Osteocyte (in vitro differentiated cells): ENCODE measurements at places on chromosomes 2 and 18.

DNA sequence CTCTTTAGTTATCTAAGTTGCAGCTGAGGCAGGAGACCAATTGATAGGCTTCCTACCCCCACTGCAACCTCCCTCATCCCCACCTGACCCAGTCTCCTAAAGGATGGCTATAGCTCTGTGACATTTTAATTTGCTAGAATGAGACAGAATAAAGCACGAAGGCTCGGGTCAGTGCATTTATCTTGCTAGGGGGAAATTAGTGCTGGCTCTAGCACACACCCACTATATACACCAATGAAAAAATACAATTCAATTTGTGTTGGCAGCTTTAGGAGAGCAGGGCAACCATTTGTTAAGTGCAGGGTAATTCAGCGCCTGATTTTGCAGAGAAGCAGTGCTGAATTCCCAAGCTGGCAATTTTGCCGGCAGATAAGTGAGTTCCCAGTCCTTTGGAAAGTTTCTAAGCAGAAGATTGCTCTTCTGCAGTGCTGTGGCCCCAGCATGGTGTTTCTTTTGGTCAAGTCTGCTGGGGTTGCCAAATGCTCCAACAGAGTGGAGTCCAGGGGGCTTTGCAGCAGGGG is 346.0 kb downstream of the ALK start:
- H3K27me3 ChIP-seq, result peaks cover 5% of the 10 kb centered on the region
- H3K36me3 ChIP-seq, result no peaks in the 10 kb centered on the region
- no peaks in the 10 kb centered on the region for H3K4me1 ChIP-seq

- H3K27me3 ChIP-seq, result no peaks in the 10 kb centered on the region
- H3K36me3 ChIP-seq, result peaks cover 27% of the 10 kb centered on the region
- H3K27ac ChIP-seq, result peak overlapping the region; percentile 59
- H3K4me1 ChIP-seq, result peaks cover 27% of the 10 kb centered on the region
- H3K4me3 ChIP-seq, result no peak overlapping the region
- DNase-seq, result no peak
These were observed 20.6 kb downstream of the HTR2B start for GRCh38 chr2:231104115-231104713.

DNA sequence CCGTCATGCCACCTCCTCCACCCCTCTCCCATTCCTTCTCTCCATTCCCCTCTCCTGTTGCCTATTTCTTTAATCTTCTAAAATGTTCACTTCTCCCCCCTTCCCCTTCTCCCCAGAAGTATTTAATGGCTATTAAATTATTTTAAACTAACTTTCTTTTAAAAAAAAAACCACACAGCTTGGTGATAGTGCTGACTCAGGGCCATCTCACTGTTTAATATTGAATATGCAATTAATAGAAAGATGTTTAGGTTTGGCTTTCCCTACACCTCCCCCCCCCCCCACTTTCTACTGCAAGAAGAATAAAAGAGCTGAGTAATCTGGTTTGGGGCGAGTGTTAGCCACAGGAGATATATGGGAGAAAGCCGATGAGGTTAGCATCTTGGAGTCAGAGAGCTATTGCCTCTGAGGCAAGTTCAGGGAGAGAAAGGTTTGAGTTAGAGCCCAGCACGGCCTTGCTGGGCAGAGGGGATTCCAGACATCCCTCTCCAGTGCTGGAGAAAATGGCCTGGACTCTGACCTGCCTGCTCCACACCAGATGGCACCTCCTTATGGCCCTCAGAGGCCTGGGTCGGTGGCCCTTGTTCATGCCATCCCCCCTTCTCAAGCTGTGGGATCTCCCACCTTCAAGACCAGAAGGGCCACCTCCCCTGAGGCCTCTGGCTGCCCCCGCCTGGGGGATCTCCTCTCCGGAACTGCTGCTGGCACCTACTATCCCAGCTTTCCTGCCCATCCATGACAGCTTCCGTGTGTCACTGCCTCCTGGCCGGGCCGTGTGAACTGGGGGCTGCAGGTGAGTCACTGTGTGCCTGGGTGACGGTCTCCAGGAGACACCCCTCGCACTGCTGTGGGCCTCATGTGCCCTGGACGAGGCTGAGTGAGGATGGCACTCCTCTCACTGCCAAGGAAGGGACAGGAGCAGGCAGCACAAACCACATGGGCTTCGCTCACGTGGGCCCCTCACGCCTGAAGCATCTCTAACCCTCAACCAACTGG is 246.9 kb downstream of the CELF4 start:
- H3K36me3 ChIP-seq, result no peaks in the 10 kb centered on the region
- no peak overlapping the region for H3K4me3 ChIP-seq
- H3K4me1 ChIP-seq, result no peaks in the 10 kb centered on the region
- H3K27me3 ChIP-seq, result peaks cover 5% of the 10 kb centered on the region

DNA sequence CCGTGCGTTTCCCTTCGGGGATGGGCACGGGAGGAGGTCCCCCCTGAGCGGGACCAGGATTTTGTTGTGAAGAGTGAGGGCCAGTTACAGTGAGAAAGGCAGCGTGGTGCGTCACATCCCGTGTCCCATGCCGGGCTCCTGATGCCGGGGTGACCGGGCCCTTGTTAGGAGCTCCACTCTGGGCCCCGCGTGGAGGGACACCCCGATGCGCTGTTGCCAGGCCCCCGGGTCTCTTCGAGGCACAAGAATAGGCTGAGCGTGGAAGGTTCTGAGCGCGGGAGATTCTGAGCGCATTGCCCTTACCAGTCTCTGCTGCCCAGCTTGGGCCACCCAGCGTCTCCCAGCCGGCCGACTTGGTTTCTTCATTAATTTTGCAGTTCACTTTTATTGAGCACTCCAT is 17.6 kb downstream of the CTDP1 start:
- DNase-seq, result no peak
- H3K4me3 ChIP-seq, result no peak overlapping the region
- peaks cover 20% of the 10 kb centered on the region for H3K4me1 ChIP-seq

- H3K4me1 ChIP-seq, result peaks cover 85% of the 10 kb centered on the region
- no peak overlapping the region for H3K4me3 ChIP-seq
- H3K36me3 ChIP-seq, result peaks cover 4% of the 10 kb centered on the region
- no peak for DNase-seq
These were observed 157.1 kb upstream of the CCDC150 start for GRCh38 chr2:196482119-196483065.

DNA sequence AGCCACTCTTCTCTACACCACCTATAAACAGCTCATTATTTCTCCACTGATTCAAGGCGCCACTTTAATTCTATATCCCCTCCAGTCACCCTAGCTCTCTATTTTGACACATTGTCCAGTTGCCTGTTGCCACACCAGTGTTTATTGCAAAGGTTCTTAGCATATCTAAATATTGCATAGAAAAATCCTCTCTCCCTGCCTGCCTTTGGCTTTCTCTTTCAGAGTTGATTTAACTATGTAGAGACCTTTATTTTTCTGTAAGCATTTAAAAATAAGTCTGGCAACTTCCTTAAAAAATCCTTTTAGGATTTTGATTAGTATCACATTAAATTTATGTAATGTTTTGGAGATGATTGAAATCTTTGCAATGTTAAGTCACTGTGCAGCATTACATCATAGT is 47.9 kb upstream of the B3GNT7 start:
- no peak for DNase-seq
- no peak overlapping the region for H3K27ac ChIP-seq
- H3K36me3 ChIP-seq, result peaks cover 55% of the 10 kb centered on the region
- H3K27me3 ChIP-seq, result no peaks in the 10 kb centered on the region
- H3K4me3 ChIP-seq, result no peak overlapping the region

- no peak overlapping the region for H3K4me3 ChIP-seq
- H3K27ac ChIP-seq, result no peak overlapping the region
- peaks cover 2% of the 10 kb centered on the region for H3K36me3 ChIP-seq
- no peak for DNase-seq
- H3K27me3 ChIP-seq, result peaks cover 16% of the 10 kb centered on the region
These were observed 139.8 kb downstream of the UXS1 start for GRCh38 chr2:106054321-106054720.

DNA sequence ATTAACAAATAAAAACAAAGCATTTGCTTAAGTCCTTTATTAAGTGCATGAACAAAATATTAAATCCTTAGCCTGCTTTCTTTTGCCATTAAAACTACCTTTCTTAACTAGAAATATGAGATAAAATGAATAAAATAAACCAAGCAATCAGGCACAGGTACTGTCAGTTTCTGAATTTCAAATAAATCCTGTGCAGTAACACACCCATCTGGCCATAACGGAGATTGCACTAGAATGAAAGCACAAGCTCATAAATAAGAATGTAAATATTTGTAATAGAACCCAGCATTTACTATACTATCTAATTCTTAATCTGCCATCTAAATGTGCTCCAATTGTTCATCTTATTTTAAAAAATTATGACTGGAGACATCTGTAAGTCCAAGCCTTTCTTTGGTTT is 31.9 kb downstream of the PRKRA start:
- H3K27ac ChIP-seq, result no peak overlapping the region
- no peaks in the 10 kb centered on the region for H3K27me3 ChIP-seq
- peaks cover 12% of the 10 kb centered on the region for H3K4me1 ChIP-seq
- H3K36me3 ChIP-seq, result peaks cover 2% of the 10 kb centered on the region
- no peak overlapping the region for H3K4me3 ChIP-seq

DNA sequence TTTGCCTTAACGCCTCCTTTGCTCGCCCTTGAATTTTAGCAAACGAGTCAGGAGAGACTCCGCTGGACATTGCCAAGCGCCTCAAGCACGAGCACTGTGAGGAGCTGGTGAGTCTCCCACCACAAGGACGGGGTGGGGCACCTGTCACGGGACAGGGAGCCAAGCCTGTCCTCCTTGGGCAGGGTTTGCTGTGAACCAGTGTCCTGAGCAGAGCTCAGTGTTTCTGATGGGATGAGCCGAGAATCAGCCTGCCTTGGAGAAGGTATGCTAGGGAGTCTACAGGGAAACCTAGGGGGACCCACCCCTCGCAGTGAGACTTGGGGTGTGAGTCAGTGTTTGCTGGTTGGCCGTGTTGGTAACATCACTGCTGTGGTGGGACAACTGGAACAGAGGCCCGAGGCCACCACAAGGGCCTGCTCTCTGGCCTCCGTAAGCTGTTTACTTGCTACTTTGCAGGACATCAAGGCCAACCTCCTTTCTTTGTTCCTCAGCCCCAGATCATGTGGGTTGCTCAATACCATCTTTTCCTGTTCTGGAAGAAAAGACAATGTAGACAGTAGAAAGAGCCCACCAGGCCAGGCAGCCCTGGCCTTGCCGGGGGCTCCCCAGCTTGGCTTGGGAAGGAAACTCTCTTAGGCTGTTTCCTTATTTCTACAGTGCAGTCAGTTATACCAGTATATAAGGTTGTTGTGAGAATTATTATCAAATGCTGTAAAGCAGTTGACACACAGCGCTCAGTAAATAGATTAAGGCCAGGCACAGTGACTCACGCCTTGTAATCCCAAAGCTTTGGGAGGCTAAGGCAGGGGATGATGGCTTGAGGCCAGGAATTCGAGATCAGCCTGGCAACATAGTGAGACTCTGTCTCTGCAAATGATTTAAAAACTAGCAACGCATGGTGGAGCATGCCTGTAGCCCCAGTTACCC is 42.4 kb downstream of the ITGB1BP1 start:
- H3K27ac ChIP-seq, result peak overlapping the region; percentile 86
- DNase-seq, result no peak
- H3K27me3 ChIP-seq, result no peaks in the 10 kb centered on the region
- H3K4me3 ChIP-seq, result no peak overlapping the region
- H3K4me1 ChIP-seq, result peaks cover 41% of the 10 kb centered on the region
- H3K36me3 ChIP-seq, result peaks cover 40% of the 10 kb centered on the region

GRCh38 chr2:216286616-216287231 is 85.6 kb downstream of the MARCHF4 start:
- H3K27ac ChIP-seq, result no peak overlapping the region
- H3K36me3 ChIP-seq, result no peaks in the 10 kb centered on the region
- no peaks in the 10 kb centered on the region for H3K27me3 ChIP-seq
- DNase-seq, result no peak
- H3K4me1 ChIP-seq, result peaks cover 20% of the 10 kb centered on the region
- no peak overlapping the region for H3K4me3 ChIP-seq

DNA sequence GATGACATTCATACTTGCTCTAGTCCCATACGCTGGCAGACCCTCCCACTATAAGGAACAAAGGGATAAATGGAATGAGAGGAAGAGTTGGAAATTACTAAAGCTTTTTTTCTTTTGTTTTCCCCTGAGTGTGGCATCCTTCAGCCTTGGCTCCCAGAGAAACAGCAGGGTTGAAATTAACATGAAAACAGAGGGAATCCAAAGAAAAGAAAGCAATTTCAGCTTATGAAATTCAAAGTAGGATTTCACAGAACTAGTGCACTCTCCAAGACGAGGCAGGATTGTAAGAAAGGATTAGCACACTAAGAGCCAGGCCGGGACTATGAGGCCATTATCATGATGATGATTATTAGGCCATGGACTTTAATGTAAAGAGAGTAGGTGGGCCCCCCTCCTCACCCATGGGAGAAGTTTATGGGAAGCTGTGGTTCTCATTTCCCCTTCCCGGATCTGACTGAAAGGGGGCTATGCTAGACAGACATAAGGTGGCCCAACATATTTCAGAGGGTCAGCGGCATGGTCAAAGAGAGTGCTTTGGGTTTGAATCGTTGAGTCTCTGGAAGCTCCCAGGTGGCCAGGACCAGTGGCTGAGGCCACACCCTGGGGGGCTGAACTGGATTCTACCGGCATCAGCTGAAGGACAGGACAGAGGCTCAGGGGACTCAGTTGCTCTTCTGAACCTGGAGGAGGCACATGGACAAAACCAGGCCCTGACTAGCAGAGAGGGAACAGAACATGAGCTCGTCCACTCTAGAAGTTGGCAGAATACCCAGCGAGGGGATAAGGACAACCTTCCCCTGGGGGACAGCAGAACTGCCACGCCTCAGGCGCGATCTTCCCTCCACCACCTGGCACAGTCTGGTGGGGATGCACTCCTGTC is 100.1 kb upstream of the ARL4C start:
- H3K4me1 ChIP-seq, result peaks cover 14% of the 10 kb centered on the region
- H3K36me3 ChIP-seq, result no peaks in the 10 kb centered on the region
- H3K4me3 ChIP-seq, result no peak overlapping the region
- no peak overlapping the region for H3K27ac ChIP-seq
- DNase-seq, result peak; percentile 32

GRCh38 chr18:76052227-76052595 is 442.8 kb downstream of the ZNF516 start:
- no peaks in the 10 kb centered on the region for H3K4me1 ChIP-seq
- no peak for DNase-seq
- no peaks in the 10 kb centered on the region for H3K36me3 ChIP-seq
- H3K27ac ChIP-seq, result no peak overlapping the region

DNA sequence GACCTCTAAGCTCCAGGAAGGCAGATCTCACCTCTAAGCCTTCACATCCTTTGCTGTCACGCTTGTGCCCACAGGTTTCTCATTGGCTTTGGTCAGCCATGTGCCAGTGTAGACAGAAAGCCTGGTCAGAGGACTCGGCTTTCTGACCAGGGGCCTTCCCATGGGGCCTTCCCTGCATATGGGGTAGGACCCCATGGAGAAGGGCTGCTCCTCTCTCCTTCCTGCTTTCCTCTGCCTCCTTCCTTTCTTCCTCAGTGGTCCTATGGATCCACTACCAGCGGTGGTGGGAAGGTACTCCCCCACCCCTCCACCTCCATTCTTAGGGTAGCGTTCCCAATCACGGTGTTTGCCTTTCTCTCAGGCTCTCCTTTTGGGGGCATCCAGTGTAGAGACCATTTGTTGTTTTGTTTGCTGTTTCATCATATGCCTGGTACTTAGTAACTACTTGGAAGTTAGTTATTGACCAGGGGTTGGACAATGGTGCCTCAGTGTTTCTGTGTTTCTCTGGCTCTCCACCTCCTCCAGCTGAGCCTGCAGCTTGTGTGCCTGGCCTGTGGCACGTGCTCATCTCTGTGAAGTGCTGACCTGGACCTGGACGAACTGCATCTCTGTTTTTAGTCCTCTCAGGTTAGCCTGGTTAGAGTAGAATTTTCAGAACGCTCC is 71.6 kb downstream of the ZNF407 start:
- no peak overlapping the region for H3K4me3 ChIP-seq
- H3K36me3 ChIP-seq, result no peaks in the 10 kb centered on the region
- DNase-seq, result no peak
- no peak overlapping the region for H3K27ac ChIP-seq
